CD4-positive, alpha-beta T cell treated with Interleukin-6 for 4 hours (primary cell): ENCODE measurements at places on chromosomes 12 and 14.

- DNase-seq: no peak
These were observed 6.6 kb downstream of the MYH7 start for GRCh38 chr14:23428686-23429495.

GRCh38 chr12:73726881-73727280 is 810.8 kb upstream of the ATXN7L3B start:
- no peak for DNase-seq

DNA sequence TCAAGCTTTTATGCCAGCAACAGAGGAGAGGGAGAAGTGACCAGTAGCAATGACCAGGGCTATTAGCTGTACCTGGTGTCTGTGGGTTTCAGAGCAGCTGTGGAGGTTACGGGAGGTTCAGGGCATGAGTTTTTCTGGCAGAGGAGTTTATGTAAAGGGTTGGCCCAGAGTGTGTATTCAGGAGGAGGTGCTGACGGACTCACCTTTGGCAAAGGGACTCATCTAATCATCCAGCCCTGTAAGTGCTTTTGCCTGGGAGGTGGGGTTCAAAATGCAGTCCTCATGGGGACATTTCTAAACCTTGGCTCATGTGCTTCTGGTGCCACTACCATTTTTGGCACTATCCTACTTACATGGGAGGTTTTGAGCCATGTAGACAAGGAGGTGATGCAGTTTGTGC is 95.3 kb downstream of the DAD1 start:
- DNase-seq: no peak

GRCh38 chr14:36319899-36320199 is 588 bp downstream of the MBIP start:
- DNase-seq: no peak
